Tongue (tissue), 3 donors: ENCODE measurements at places on chromosomes 3 and 15.

DNA sequence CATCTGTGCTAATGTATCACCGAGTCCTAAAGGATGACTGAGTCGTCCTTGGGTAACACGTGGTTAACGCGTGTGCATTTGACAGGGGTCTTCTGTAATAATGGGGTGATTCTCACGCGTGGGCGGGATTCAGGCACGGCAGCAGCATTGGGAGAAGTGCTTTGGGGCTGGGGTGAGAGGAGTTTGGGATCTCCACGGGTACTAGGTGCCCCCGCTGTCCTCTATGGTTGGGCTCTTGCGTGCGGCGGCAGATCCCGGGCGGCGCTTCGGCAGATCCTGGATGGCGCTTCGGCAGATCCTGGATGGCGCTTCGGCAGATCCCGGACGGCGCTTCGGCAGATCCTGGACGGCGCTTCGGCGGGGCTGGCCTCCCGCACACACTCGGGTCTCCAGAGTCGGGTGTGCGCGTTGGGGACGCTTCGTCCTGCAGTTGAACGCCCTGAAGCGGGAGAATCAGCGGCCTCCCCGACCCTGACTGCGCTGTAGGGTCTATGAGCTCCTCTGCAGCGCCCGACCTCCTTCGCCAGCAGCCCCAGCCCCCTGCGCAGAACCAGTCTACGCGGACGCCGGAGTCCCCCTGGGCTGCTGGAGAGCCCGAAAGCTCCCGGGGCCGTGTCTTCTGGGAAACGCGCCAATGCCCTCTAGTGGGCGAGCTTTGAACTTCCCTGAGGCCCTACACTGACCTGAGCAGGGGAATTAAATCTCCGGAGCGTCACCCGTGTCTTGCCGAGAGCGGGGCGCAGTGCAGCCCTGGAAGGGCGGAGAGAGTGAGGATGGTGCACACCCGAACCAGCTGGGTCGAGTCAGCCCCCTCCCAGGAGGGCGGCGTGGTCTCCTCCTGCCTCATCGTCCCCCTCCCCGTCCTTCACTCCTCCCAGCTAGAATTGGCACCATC, 48.1 kb upstream of the EPHB3 start:
- peak; percentile 92 for DNase-seq

DNA sequence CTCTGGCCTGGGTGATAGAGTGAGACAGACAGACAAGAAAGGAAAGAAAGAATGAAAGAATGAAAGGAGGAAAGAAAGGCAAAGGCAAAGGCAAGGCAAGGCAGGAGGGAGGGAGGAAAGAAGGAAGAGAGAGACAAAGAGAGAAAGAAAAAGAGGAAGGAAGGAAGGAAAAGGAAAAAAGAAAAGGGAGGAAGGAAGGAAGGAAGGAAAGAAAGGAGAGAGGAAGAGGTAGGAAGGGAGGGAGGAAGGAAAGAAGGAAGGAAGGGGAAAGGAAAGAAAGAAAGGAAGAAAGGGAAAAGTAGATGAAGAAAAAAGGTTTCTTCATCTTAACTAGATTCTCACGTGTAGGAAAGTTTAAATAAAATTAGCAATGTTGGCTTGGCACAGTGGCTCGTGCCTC, 142.2 kb downstream of the GREM1 start:
- DNase-seq = no peak

- DNase-seq = no peak
These were observed 141.5 kb upstream of the TPM1 start for GRCh38 chr15:62901087-62901486.

GRCh38 chr3:186425788-186426730, 64.0 kb upstream of the DGKG start:
- peak; percentile 19 for DNase-seq

GRCh38 chr3:54034971-54035370, 87.4 kb upstream of the CACNA2D3 start:
- no peak for DNase-seq

- DNase-seq = peak; percentile 73
These were observed 190.7 kb upstream of the NDN start for GRCh38 chr15:23877502-23878412.

GRCh38 chr3:171840811-171841619, 2.1 kb upstream of the TMEM212 start:
- no peak for DNase-seq

DNA sequence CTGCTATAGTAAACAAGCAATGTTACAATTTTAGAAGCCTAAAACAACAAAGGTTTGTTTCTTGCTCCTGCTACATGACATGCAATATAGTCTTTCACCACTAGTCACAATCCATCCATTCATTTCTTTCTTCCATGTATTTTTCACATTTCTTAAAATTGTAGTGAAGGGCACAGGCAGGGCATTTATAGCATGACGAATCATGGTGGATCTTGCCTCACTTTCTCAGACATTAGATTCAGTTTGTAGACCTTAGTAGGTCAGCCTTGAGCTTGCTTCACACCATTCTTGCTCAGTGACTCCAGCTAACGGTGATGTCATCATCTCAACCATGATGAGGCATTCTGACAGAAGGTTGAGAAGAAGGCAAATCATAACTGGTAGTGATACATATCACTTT, 546.8 kb downstream of the TBL1XR1 start:
- no peak for DNase-seq

GRCh38 chr15:38217788-38218609, 34.6 kb upstream of the SPRED1 start:
- peak; percentile 51 for DNase-seq

- DNase-seq = peak; percentile 79
These were observed 79.6 kb downstream of the ARNT2 start for GRCh38 chr15:80483725-80484161.

GRCh38 chr3:30293621-30294240, 312.7 kb upstream of the TGFBR2 start:
- peak; percentile 40 for DNase-seq

DNA sequence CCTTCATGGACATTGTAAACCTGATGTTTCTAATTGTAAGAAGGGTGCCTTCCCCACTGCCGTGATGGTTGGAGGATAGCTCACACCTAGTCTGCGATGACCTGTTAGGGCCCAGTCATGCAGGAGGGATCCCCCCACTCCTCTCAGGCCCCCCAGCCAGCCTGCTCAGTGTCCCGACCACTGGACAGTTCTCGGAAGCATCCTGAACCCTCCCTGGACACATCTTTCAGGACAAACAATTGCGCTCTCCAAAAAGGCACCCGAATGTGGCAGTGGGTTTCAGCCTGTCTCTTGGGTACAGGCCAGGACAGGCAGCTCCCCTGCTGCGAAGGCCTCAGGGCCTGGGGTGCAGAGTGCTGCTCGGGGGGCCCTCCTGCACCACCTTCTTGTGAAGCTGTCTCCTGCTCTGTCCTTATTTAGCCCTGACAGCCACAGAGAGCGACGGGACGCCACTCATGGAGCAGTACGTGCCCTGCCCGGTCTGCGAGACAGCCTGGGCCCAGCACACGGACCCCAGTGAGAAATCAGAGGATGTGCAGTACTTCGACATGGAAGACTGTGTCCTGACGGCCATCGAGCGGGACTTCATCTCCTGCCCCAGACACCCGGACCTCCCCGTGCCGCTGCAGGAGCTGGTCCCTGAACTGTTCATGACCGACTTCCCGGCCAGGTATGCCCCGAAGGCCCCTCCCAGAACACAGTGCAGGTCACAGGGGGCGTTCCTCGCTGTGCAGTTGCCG, 132.3 kb downstream of the LRRK1 start:
- no peak for DNase-seq

- DNase-seq = peak; percentile 68
These were observed 293.3 kb upstream of the TPM1 start for GRCh38 chr15:62749036-62749815.

- DNase-seq = no peak
These were observed 56.9 kb upstream of the SLCO2A1 start for GRCh38 chr3:134086616-134087015.

DNA sequence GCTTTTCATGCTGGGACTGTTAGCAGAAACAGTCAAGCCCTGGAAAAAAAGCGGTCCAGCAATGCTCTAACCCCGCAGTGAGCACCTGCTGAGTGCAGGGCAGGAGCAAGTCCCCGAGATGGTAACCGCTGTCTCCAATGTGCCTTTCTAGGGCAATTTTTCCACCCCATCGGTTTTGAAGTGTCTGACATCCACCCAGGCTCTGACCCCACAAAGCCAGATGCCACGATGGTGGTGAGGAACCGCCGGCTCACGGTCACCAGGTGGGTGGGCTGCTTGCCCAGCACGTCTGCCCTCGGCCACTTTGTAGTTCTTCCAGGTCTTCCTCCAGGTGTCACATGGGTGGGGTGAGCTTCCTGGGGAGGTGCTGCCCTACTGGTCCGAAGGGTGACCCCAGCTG, 3.2 kb upstream of the ITIH3 start:
- no peak for DNase-seq

- peak; percentile 21 for DNase-seq
These were observed 950 bp upstream of the CNTN4 start for GRCh38 chr3:2097641-2098191.

DNA sequence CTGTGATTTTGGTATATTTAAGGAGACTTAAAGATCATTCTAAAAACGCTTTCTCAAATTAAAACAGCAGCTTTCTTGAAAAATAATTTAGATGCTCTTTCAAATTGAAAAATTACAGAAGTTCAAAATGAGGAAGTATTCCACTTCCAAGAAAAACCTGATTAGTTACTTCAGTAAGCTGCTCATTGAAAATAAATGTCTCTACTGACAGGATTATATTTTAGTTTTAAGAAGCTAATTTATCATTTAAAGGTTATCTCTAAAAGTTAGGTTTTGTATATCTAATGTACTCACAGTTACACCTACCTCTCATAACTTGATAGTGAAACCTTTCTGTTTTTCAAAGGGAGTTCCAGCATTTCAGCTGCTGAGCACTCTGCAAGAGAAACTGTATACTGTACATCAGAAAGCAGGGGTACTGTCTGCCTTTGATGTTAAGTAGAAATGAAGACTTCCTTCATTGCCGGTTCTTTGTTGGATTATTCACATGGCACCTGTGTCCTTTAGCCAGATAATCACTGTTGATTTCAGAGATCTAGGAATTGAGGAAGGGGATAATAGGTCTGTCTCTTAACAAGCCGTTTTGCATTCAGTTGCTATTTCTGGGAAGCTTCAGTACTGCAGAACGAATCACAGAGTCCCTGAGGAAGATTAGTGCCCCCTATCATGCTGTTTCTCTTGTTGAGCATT, 161.6 kb downstream of the TCF12 start:
- DNase-seq = peak; percentile 24

DNA sequence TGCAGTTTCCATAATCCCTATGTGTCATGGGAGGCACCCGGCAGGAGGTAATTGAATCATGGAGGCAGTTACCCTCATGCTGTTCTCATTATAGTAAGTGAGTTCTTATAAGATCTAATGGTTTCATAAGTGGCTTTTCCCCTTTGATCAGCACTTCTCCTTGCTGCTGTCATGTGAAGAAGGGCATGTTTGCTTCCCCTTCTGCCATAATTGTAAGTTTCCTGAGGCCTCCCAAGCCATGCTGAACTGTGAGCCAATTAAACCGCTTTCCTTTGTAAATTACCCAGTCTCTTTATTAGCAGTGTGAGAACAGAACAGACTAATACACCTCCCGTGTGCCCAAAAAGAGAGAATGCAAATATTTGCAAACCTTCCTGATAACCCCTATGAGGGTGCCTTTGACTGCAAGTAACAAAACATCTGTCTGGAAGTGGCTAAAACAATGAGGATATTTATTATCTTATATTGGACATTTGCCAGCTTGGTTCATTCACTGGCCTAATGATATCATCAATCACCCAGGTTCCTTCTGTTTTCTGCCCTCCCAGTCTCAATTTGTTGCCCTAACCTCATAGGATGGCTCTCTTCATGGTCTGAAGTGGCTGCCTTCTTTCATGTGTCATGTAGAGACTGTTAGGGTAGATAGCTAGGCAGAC, 68.7 kb downstream of the BHLHE40 start:
- no peak for DNase-seq

DNA sequence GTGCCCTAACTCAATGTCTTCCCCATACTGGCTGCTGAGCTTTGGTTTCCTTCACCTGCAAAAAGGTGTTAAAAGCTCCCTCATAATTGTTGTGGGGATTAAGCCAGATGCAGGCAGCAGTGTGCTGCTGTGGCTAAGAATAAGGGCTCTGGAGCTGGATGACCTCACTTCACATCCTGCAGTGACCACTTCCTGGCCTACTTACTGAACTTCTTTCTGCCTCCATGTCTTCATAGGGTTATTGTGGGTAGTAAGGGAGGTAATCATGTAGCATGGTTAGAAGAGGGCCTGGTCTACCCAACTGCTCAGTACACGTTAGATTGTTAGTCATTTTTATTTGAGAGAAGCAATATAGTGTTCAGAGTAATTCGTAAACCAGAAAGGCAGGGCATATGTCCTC, 18.4 kb downstream of the GYG1 start:
- DNase-seq = no peak
